Activated T-helper 17 cell treated with anti-CD3 and anti-CD28 coated beads, Interleukin-2, amount 50 U/mL, for 72 hours (primary cell): ENCODE measurements at places on chromosomes 11 and 22. TPM values are rescaled to one million over a fixed set of nuclear protein-coding genes. Genes with fewer than 3 reads are reported as not detected.

The DEFB131B gene
- not detected for total RNA-seq

The DCDC1 gene
- 0.11 TPM for total RNA-seq

The BTG4 gene
- not detected for total RNA-seq

The SHANK3 gene
- total RNA-seq, result not detected

The LMO2 gene
- not detected for total RNA-seq

The PIWIL4 gene
- total RNA-seq, result 1.1 TPM

The POU2AF3 gene
- not detected for total RNA-seq

The ADORA2A gene
- total RNA-seq, result 25.9 TPM

The PATE2 gene
- not detected for total RNA-seq

The MPPED2 gene
- total RNA-seq, result not detected

The MYBPC3 gene
- total RNA-seq, result not detected

The OR8H1 gene
- total RNA-seq, result not detected

The CSF2RB gene
- 4.2 TPM for total RNA-seq

The MMP1 gene
- total RNA-seq, result not detected

The OR10D3 gene
- not detected for total RNA-seq

The ZDHHC8 gene
- total RNA-seq, result 59.7 TPM

The FLRT1 gene
- not detected for total RNA-seq

The TCN1 gene
- total RNA-seq, result not detected

The UBQLNL gene
- 0.50 TPM for total RNA-seq

The DEFB108B gene
- total RNA-seq, result not detected

The ROBO4 gene
- not detected for total RNA-seq

The ACCS gene
- total RNA-seq, result 7.3 TPM

The TRIM48 gene
- not detected for total RNA-seq

The UNC93B1 gene
- 13.1 TPM for total RNA-seq

The THY1 gene
- total RNA-seq, result 1.1 TPM

The LRRN4CL gene
- total RNA-seq, result 0.56 TPM

The ANGPTL5 gene
- not detected for total RNA-seq

The SPON1 gene
- 0.90 TPM for total RNA-seq

The MUC6 gene
- not detected for total RNA-seq

The NEFH gene
- total RNA-seq, result 2.9 TPM

The PHLDA2 gene
- total RNA-seq, result 9.1 TPM

The ZNF214 gene
- total RNA-seq, result not detected

The ALDH3B1 gene
- 0.08 TPM for total RNA-seq

The RBMXL2 gene
- not detected for total RNA-seq

The SMCO4 gene
- 49.3 TPM for total RNA-seq

The KRTAP5-9 gene
- 0.22 TPM for total RNA-seq

The SHISAL1 gene
- total RNA-seq, result not detected

The ZNF70 gene
- total RNA-seq, result 1.1 TPM

The SCGB1D2 gene
- total RNA-seq, result not detected

The SCT gene
- total RNA-seq, result not detected

The BIRC3 gene
- 355 TPM for total RNA-seq
